Dermis blood vessel endothelial cell (primary cell): ENCODE measurements at places on chromosomes 7 and 10. TPM values are rescaled to one million over a fixed set of nuclear protein-coding genes. Genes with fewer than 3 reads are reported as not detected.

Gene SH2D4B
- 0.05 and 0.34 TPM in 2 replicates for total RNA-seq

Gene SPDYE11
- not detected in 2 replicates for total RNA-seq

Gene SRRM3
- total RNA-seq = 2.0 and 2.2 TPM in 2 replicates

Gene FAM131B
- total RNA-seq = 0.23 and 0.51 TPM in 2 replicates

Gene LRRN3
- 0.05 TPM in 1 of 2 replicates, not detected in the other for total RNA-seq

Gene SPRN
- total RNA-seq = under 0.01 TPM in 1 of 2 replicates, not detected in the other

Gene RELN
- 412 and 787 TPM in 2 replicates for total RNA-seq

Gene GNAI1
- total RNA-seq = 28.8 and 36.2 TPM in 2 replicates

- DNase-seq = no peak
Measured at GRCh38 chr7:149228831-149229471, 10.5 kb upstream of the ZNF212 start.

- no peak for DNase-seq
Measured at GRCh38 chr10:124019886-124020797, 73.3 kb downstream of the CHST15 start.

GRCh38 chr7:121126801-121127534 is 138.5 kb downstream of the CPED1 start:
- DNase-seq = peak; percentile 46

- DNase-seq = peak; percentile 38
Measured at GRCh38 chr7:151167197-151167961, at the start of gene GBX1. TSS of gene GBX1 (minus strand) at chr7:151167694. CDS start at chr7:151167548, 146 bp downstream.

DNA sequence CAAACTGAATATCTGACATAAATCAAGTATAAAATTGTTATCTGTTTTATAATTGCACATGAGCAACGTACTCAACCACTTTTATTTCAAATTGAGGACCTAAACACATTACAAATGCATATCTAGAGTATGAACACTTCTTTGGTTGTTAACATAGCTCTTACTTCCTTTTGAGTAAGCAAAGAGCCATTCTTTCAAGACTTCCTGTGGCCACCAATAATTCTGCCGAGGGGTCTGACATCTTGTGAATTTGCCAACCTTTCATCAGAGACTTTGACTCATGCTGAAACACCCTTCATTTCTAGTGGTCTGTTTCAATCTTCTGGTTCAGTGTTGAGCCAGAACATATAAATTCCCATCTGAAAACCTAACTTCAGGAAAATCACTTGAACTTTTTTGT is 59.4 kb downstream of the CDK14 start:
- DNase-seq = peak; percentile 48

DNA sequence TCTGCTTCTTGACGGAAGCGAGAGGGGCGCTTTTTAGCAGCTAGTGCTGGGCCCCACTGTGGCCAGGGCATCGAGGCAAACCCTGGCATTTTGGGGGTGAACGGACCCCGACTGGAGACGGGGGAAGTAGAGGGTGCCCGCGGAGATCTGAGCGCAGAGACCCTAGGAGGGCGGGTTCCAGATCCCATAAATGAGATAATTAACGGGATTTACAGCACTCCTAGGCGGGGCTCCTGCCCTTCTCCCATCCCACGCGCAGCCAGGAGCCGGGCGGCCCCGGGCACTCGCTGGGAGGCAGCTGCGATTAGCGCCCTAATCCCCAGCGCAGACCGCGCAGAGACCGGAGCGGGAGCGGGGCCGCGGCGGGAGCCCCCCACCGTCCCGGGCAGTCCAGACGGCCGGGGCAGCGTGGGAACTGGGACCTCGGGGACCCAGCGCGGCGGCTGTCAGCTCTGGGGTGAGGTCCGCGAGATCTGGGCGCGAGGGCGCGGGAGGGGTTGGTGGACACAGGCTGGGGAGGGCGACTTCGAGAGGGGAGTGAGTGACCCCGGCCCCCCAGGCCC is 735 bp downstream of the JCAD start:
- peak; percentile 26 for DNase-seq

DNA sequence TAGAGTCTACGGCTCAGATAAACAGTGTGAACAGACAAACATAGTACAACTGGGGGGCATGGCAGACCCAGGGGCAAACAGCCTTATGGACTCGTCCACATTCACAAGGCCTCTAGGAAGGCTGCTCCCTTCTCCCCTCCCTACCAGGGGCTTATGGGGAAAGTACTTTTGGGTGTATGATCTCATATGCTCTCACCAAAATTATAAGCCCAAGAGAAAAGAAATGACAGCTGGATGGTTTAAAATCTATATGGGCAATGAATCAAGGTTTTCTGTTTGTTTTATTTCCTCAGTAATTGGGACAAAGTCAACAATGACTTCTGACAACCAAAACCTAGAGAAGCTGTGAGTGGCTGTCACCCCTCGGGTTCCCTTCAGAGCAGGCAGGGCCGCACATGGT is 144.4 kb downstream of the PKD1L1 start:
- DNase-seq = no peak

DNA sequence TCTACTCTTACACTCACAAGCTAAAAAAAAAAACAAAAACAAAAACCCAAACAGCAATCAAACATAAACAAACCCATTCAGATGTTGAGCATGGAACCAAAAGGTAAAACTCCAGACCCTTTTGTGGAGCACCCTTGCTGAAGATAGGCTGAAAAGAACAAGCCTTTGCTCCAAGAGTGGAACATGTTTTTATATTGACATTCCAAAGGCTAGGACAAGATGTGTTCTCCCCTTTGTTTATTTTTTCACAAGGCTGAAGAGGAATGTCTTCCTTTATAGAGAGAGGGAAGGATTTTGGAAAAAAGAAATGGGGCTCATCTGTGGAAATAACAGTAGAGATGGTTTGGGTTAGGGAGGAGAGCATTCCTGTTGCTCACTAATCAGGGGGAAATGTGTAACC is 87.2 kb upstream of the ELMO1 start:
- DNase-seq = no peak

- no peak for DNase-seq
Measured at GRCh38 chr10:9608602-9609001, 1409.1 kb upstream of the CELF2 start.

DNA sequence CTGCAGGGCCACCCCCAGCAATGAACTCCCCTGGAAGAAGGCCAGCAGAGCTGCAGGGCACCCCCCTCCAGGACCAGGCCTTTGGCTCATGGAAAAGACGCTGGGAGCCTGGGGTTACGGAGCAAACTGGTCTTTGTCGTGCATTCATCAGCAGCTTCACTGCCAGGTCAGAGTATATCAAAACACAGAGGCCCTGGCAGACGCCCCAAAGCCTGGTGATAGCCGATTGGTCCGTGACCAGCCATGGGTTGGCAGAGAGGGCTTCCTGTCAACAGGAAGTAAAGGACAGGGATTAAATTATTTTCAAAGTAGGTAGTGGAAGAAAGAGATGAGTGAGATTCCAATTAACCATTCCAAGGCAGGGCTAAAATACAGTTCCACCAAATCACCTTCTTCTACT is 9.0 kb downstream of the PRKAG2 start:
- no peak for DNase-seq

DNA sequence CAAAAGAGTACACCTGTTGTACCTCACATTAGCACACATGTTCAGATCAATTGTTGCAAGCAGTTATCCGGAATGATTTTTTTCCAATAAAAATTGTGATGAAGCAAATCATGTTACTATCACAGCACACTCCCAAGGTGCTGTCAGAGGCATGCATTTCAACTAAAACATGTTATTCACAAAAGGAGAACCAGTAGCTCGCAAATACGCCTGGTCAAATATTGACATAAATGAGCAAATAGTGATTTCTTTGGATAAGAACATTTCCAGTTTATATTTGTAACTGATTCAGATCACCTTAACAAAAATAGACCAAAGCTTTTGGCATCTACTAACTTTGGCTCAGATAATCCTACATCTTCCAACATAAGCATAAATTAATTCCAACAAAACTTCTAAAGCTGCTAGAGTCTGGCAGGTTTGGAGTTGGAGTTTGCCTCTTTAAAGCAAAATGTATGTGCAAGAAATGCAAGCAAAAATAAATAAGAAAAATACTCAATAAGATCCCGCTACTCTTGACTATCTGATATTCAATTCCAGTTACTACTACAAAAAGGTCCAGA is 208.0 kb downstream of the SFMBT2 start:
- DNase-seq = no peak

- DNase-seq = no peak
Measured at GRCh38 chr7:155166108-155166507, 96.0 kb downstream of the HTR5A start.

- DNase-seq = no peak
Measured at GRCh38 chr10:133325440-133326222, 11.1 kb downstream of the CALY start.

GRCh38 chr10:70671619-70672164 is 614 bp upstream of the ADAMTS14 start:
- no peak for DNase-seq

- DNase-seq = no peak
Measured at GRCh38 chr7:97015756-97016380, 8.8 kb downstream of the DLX5 start.

DNA sequence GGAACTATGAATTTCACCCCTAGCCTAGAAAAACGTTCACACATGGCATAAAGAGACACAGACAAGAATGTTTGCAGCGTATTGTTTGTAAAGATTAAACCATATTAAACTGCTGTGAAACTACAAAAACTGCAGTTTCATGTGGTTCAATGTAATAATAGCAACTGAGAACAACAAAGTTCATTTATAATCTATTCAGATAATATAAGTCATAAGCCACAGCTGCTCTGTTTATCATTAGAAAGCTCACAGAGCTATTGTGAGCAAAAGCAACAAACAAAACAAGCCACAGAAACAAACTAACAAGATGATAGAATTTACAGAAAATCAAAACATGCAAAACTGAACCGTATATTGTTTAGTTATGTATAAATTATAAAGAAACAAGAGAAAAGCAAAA is 113.5 kb downstream of the AHR start:
- no peak for DNase-seq

DNA sequence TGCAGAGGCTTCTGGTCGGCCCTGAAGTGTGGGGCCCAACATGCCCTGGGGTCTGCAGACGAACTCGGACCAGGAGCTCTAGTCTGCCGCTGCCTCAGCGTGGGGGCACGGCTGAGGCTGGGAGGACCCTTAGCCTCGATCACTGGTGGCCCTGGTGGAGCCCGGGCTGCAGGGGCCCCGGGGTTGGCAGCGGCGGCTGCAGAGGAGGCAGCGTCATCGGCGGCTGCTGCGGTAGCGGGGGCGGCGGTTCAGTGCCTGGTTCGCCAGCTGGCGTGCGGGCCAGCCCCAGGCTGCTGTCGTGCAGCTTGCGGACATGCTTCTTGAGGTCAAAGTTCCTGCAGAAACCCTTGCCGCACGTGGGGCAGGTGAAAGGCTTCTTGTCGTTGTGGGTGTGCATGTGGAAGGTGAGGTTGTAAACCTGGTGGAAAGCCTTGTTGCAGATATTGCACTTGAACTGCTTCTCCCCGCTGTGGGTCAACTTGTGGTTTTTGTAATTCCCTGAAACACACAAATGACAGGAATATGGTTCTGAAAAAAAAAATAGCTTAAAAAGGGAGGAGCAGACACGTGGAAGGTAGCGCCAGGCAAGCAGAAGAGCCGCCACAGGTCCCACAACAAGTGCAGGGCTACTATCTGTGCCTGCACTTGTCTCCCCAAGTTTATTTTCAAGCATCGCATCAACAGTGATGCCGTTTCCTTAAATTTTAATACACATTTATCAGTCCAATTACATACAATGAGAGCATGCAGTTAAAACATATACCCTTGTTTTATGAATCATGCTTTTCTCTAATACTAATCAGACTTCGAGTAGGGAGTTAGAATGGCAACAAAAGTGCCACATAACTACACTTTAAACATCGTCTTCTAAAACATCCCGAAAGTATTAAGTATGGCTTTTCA is 2.4 kb downstream of the FEZF1 start:
- DNase-seq = no peak

DNA sequence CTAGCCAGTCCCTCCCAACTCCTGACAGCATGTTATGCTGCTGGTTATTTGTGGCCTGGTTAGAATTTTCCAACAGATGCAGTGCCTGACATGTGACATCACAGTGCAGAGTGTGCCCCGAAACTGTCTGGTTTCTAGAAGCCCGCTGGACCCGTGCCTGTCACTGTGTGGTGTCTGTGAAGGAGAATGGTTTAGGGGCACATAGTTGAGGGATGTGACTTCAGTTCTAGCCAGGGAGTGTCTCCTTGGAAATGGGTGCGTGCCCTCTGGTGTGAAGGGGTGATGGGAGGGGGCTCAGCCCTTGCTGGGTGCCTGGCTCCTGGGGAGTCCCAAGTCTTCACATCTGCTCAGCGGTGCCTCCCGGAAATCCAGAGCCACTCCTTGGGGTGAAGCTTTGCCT is 303.6 kb downstream of the GLRX3 start:
- DNase-seq = no peak

DNA sequence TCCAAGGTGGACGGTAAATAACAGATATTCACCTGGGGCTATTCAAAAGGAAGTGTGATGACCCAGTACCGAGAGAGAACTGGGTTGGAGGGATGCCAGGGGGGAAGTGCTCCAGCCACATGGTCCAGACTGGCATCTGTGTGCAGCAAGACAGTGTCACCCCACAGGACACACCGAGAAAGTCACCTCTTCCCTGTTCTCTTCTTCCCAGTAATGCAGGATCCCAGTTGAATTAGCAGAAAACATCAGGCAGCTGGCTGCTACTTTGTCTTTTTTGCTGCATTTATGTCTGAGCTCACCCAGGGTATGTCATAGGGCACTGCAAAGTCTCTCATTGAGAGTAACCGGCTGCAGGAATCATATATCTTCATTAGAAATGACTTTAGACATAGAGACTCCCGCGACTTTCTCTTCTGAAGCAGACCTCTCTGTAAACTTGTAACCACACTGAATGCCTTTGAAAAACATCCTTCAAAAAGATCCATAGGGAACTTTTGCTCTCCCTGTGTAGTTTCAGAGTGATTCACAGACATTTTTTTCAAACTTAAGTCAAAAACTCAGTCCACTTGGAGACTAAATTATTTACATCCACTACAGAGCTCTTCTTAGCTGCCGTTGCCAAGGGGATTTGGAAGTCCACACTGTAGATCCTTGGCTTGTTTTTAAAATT is 609.0 kb upstream of the DPP6 start:
- no peak for DNase-seq

DNA sequence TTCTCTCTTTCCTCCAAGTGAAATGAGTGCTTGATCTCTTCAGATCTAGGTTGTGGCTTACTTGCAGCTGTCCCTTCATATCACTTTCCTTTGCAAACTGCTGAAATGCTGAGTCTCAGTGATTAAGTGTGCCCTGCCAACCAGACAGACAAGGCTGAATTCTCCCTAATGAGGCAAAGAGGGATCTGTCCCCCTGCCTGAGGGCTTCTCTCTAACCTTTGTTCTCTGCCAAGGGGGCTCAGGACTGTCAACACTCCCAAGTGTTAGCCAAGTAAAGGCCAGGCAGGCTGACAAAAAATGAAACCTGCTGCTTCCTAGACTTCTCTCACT is at the start of gene MSS51:
Gene MSS51, minus strand, starts transcription at position 24 of the 330 bp plus-strand sequence. CDS start 5,277 bp downstream, outside the sequence.
- DNase-seq = no peak

- DNase-seq = no peak
Measured at GRCh38 chr7:129800901-129801300, 151.9 kb downstream of the UBE2H start.

DNA sequence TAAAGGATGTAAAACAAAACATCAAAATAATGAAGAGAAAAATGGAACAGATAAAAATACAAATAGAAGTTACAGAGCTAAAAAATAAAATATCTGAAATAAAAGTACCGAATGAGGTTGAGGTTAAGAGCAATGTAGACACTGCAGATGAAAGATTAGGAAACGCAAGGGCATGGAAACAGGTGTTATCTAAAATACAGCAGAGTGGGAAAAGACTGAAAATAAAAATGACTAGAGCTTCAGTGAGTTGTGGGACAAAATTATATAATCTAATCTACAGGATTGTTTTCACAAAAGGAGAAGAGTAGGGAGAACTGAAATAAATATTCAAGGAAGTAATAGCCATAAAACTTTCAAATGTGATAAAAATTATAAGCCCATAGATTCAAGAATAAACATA is 123.8 kb downstream of the PTEN start:
- no peak for DNase-seq
